ENCODE measurements at places on chromosomes 5 and 9. TPM values are rescaled to one million over a fixed set of nuclear protein-coding genes. Genes with fewer than 3 reads are reported as not detected.

- no peak overlapping the region for H3K4me3 ChIP-seq
- DNase-seq, result no peak
- no peaks in the 10 kb centered on the region for H3K36me3 ChIP-seq
- no peaks in the 10 kb centered on the region for H3K27me3 ChIP-seq
- no peak overlapping the region for H3K27ac ChIP-seq
These were observed 394.9 kb downstream of the MED10 start for GRCh38 chr5:5983261-5983980.

GRCh38 chr5:98825582-98826375, 52.3 kb downstream of the RGMB start:
- no peaks in the 10 kb centered on the region for H3K27me3 ChIP-seq
- H3K27ac ChIP-seq, result no peak overlapping the region
- H3K4me3 ChIP-seq, result no peak overlapping the region

GRCh38 chr5:79225026-79225425, 10.9 kb upstream of the JMY start:
- no peaks in the 10 kb centered on the region for H3K36me3 ChIP-seq
- H3K4me1 ChIP-seq, result peaks cover 3% of the 10 kb centered on the region
- no peak overlapping the region for H3K4me3 ChIP-seq
- no peak overlapping the region for H3K27ac ChIP-seq
- DNase-seq, result no peak
- H3K27me3 ChIP-seq, result peaks cover 2% of the 10 kb centered on the region

GRCh38 chr5:40904994-40905306, 4.3 kb upstream of the C7 start:
- H3K36me3 ChIP-seq, result no peaks in the 10 kb centered on the region
- H3K27me3 ChIP-seq, result peaks cover 14% of the 10 kb centered on the region
- H3K4me1 ChIP-seq, result no peaks in the 10 kb centered on the region
- no peak overlapping the region for H3K4me3 ChIP-seq

DNA sequence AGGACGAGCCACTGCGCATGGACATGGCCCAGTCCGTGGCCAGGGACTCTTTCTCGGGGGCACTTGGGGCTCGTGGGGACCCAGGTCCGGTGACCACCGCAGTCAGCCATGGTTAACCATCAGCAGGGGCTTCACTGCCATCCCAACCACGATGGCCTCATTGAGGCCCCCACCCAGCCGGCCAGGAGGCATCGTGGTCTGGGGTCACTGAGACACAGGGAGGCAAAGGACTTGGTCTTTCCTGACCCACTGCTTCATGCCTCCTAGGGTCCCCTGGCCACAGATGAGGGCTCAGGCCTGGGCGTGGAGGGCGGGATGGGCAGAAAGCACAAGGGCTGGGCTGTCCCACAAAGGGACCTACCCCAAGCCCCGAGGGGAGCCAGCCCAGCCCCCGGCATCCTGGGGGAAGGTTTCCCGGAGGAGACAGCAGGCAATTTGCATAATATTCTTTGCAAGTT, 6.6 kb downstream of the NACC2 start:
- peaks cover 6% of the 10 kb centered on the region for H3K4me1 ChIP-seq
- no peaks in the 10 kb centered on the region for H3K36me3 ChIP-seq
- H3K4me3 ChIP-seq, result no peak overlapping the region
- peak; percentile 26 for DNase-seq

- no peak overlapping the region for H3K27ac ChIP-seq
- no peak overlapping the region for H3K4me3 ChIP-seq
- H3K36me3 ChIP-seq, result no peaks in the 10 kb centered on the region
- H3K4me1 ChIP-seq, result peaks cover 12% of the 10 kb centered on the region
These were observed 8.1 kb downstream of the GSN start for GRCh38 chr9:121275781-121276658.

GRCh38 chr5:127769386-127769785, 66.2 kb downstream of the CCDC192 start:
- DNase-seq, result no peak
- H3K4me1 ChIP-seq, result no peaks in the 10 kb centered on the region
- peaks cover 7% of the 10 kb centered on the region for H3K27me3 ChIP-seq
- no peaks in the 10 kb centered on the region for H3K36me3 ChIP-seq
- no peak overlapping the region for H3K27ac ChIP-seq

- H3K4me1 ChIP-seq, result peaks cover 33% of the 10 kb centered on the region
- H3K27me3 ChIP-seq, result no peaks in the 10 kb centered on the region
- H3K36me3 ChIP-seq, result peaks cover 8% of the 10 kb centered on the region
- peak; percentile 92 for DNase-seq
- peak within 1 kb of the TSS; percentile 92 for H3K4me3 ChIP-seq
These were observed at the start of gene GTF3C4 for GRCh38 chr9:132670457-132671391. TSS of gene GTF3C4 (plus strand) at chr9:132670464. CDS start at chr9:132670599, 135 bp downstream.

GRCh38 chr5:53109056-53109442, 508 bp downstream of the MOCS2 start:
- peaks cover 30% of the 10 kb centered on the region for H3K4me1 ChIP-seq
- peaks cover 24% of the 10 kb centered on the region for H3K36me3 ChIP-seq
- no peak for DNase-seq
- H3K4me3 ChIP-seq, result peak overlapping the region; percentile 86

DNA sequence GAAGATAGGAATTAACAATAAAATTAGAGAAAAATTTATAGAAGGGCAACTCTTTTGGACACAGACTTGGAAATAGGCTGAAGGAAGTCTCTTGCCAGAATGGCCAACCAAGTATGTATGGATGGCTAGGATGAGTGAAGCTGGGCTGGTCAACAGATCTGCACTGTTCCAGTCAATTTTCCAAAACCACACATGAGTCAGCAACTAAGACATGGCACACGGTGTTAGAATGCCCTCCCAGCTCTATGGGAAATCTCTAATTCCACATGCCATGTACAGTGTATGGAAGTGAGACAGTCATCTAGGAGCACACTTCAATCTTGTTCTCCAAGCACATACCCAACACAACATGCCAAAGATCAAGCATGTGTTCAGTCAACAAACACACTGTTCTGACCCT, 129.6 kb downstream of the GLIS3 start:
- H3K4me3 ChIP-seq, result no peak overlapping the region
- H3K27ac ChIP-seq, result no peak overlapping the region
- no peaks in the 10 kb centered on the region for H3K4me1 ChIP-seq

DNA sequence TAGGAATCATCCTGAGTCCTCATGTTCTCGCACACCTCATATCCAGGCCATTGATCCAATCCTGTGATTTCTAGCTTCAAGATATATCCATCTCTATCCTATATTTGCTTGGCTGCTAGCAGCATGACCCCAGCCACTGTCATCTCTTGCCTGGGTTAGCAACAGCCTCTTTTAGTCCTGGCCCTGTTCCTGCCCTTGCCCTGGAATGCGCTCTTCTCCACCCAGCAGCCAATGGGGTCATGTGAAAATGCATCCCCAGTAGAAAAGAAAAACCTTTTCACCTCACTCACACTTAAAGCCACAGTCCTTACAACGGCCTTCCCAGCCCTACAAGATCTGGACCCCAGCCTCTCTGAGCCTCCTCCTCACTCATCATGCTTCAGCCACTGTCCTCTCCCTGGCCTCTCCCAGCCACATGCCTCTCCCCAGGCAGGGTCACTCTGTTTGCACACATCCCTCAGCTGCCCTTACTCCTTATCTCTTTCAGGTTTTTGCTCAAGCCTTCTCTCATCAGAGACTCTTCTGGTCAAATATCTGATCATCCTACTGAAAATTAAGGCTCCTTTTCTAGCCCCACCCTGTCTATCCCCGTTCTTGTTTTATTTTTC, 34.3 kb upstream of the NR3C1 start:
- H3K4me3 ChIP-seq, result no peak overlapping the region
- peaks cover 3% of the 10 kb centered on the region for H3K27me3 ChIP-seq
- H3K4me1 ChIP-seq, result peaks cover 25% of the 10 kb centered on the region
- H3K27ac ChIP-seq, result peak overlapping the region; percentile 27

DNA sequence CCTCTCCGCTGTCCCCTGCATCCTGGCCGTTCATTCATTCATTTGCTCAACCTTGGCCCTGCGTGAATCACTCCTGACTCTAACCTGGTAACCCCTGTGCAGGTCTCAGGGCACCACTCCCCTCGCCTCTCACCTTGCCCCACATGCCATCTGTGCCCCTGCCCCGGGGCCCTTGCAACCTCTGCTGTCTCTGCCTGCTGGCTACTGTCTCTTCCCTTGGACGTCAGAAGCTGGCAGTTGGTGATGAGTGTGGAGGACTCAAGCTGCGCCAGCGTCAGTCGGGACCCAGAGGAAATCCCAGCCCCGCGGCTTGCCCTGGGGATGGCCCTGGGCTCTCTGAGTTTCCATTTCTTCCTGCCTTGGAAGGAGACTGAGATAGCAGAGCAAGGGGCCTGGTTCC, 154.9 kb downstream of the OLFM1 start:
- DNase-seq, result no peak
- H3K27me3 ChIP-seq, result no peaks in the 10 kb centered on the region
- H3K4me1 ChIP-seq, result no peaks in the 10 kb centered on the region
- no peak overlapping the region for H3K4me3 ChIP-seq
- no peak overlapping the region for H3K27ac ChIP-seq
- no peaks in the 10 kb centered on the region for H3K36me3 ChIP-seq

GRCh38 chr5:91341154-91341553, 42.0 kb downstream of the ARRDC3 start:
- no peaks in the 10 kb centered on the region for H3K27me3 ChIP-seq
- H3K4me1 ChIP-seq, result no peaks in the 10 kb centered on the region
- H3K36me3 ChIP-seq, result no peaks in the 10 kb centered on the region
- H3K27ac ChIP-seq, result no peak overlapping the region
- no peak overlapping the region for H3K4me3 ChIP-seq

DNA sequence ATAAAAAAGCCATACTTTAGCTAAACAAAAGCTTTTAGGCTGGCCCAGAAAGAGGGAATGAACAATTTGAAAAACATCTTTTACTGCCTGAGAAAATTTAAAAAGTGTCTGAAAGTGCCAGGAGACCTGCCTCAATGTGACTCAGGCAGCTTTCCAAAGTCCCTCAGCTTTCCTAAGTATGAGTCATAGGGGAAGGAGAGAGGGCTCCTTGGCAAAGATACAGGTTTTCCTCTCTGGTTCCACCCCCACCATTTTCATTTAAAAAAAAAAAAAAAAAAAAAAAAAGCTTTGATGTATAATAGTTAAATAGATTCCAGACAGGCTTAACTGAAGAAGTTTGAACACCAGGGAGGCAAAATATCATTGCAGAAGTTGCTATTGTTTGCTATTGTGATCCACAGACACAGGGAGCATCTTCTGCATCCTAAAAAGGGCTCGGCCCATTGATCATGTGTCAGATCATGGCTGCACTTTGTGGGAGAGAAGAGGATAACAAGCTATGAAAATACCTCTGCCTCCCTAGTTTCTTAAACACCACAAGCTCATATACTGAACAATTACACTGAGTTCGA, 71.5 kb downstream of the MRPS27 start:
- H3K27me3 ChIP-seq, result no peaks in the 10 kb centered on the region
- no peak overlapping the region for H3K27ac ChIP-seq
- H3K36me3 ChIP-seq, result peaks cover 7% of the 10 kb centered on the region
- H3K4me1 ChIP-seq, result peaks cover 22% of the 10 kb centered on the region
- DNase-seq, result no peak
- H3K4me3 ChIP-seq, result no peak overlapping the region

DNA sequence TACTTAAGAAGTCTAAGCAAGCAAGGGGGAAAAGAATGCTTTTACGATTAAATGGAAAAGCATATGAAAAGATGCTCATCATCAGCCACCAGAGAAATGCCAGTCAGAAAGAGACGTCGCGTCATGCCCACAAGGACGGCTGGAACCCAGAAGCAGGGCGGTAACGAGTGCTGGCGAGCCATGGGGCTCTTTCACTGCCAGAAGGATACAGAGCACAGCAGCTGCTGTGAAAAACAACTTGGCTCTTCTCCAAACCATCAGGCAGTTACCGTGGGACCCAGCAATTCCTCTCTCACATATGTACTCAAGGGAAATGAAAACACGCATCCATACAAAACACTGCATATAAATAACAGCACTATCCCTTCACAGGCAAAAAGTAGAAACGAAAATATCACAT, 95.5 kb downstream of the CAMSAP1 start:
- H3K4me1 ChIP-seq, result peaks cover 5% of the 10 kb centered on the region
- DNase-seq, result peak; percentile 4
- no peak overlapping the region for H3K27ac ChIP-seq
- peaks cover 3% of the 10 kb centered on the region for H3K36me3 ChIP-seq
- H3K27me3 ChIP-seq, result no peaks in the 10 kb centered on the region

- H3K36me3 ChIP-seq, result no peaks in the 10 kb centered on the region
- H3K27ac ChIP-seq, result no peak overlapping the region
- H3K4me1 ChIP-seq, result peaks cover 5% of the 10 kb centered on the region
- no peak for DNase-seq
- peaks cover 8% of the 10 kb centered on the region for H3K27me3 ChIP-seq
These were observed 47.9 kb upstream of the PPP2CA start for GRCh38 chr5:134273642-134274395.

DNA sequence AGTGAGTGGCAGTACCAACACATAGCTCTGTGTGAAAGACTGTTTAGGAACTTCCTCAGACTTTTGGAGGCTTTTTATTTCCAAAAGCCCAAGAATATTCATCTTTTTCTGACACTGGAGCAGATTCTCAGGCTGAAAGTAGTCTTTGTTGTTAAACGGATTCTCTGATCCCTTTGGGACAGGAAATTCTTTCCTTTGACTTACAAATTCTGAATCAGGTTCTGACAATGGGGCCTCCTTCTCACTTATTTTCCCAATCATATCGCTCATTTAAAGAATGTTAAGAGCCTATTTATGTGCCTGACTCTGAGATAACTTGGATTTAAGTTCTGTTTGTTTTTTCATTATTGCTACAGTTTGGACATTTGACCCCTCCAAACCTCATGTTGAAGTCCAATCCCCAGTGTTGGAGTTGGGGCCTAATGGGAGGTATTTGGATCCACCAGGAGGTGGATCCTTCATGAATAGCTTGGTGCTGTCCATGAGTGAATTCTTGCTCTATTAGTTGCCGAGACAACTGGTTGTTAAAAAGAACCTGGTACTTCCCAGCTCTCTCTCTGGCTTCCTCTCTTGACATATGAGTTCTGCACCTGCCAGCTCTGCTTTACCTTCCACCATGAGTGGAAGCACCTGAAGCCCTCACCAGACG, 4.1 kb upstream of the ADGRV1 start:
- peaks cover 3% of the 10 kb centered on the region for H3K4me1 ChIP-seq
- no peak for DNase-seq
- H3K27me3 ChIP-seq, result peaks cover 59% of the 10 kb centered on the region
- H3K4me3 ChIP-seq, result no peak overlapping the region

DNA sequence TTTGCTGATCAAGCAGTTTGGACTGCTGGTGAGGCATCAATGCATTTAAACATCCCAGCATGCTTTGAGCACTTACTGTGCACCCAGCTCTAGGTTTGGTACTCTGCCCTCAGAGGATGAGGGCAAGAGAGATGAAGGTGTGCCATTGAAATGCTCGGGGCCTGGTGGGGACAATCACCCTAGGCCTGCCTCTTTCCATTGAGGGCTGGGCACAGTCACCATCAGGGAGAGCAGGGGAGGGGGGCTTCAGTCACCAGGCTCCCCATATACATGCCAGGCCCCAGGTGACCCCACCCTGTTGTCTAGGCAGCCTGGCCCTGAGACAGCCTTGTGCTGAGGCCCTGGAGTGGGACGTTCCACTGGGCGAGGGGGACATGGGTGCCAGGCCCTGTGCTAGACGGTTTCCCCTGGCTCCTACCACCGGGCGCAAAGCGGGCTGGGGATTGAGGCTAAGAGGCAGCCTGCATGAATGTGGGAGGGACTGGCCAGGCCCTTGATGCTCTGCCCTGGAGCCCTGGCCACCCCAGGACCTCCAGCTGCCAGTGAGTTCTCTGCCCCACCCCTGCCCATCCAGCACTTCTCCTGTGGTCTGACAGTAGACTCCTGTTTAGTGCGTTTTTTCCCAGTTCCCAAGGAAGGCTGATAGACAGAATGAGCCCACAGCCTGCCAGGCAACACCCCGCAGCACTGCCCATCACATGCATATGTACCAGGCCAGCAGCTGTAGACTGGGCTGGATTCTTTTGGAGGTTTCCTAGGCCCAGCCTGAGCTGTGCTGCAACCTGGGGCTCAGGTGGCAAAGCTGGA, 18.9 kb downstream of the TCF7 start:
- H3K36me3 ChIP-seq, result peaks cover 18% of the 10 kb centered on the region
- H3K27me3 ChIP-seq, result no peaks in the 10 kb centered on the region
- peak overlapping the region; percentile 83 for H3K27ac ChIP-seq
- peaks cover 88% of the 10 kb centered on the region for H3K4me1 ChIP-seq

Gene CCL21
- not detected for total RNA-seq

Gene PDE8B
- total RNA-seq, result 0.19 TPM

Gene SLC45A2
- not detected for total RNA-seq

Gene UQCRQ
- 278 TPM for total RNA-seq

Gene RLN2
- total RNA-seq, result 4.5 TPM
